Activated CD8-positive, alpha-beta memory T cell treated with anti-CD3 and anti-CD28 coated beads for 1 hour (primary cell): ENCODE measurements at places on chromosomes 16 and 17.
A peak's percentile ranks its signal among the peaks of the same experiment; 100 is the strongest.

DNA sequence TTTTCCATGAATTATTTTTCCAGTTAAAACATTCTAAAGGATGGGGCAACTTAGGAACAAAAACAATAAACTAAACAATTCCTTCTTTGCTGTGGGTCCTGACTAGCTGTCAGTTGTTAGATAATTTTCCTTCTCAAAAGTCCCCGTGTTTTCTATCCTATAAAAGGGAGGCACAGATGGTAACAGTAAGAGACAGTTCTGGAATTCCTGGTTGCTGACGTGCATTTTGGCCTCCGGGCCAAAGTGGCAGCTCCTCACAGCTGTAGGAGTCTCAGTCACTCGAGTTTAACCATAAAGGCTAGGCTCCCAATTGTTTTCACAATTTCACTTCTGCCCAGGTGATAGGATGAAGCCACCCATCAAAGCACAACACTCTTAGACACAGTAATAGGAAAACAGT is 77.0 kb upstream of the ZNF423 start:
- no peak for DNase-seq

- no peak for DNase-seq
Observed at GRCh38 chr16:54245788-54246453, 40.7 kb downstream of the IRX3 start.

- DNase-seq: no peak
Observed at GRCh38 chr17:17768424-17769088, 68.2 kb downstream of the SREBF1 start.

DNA sequence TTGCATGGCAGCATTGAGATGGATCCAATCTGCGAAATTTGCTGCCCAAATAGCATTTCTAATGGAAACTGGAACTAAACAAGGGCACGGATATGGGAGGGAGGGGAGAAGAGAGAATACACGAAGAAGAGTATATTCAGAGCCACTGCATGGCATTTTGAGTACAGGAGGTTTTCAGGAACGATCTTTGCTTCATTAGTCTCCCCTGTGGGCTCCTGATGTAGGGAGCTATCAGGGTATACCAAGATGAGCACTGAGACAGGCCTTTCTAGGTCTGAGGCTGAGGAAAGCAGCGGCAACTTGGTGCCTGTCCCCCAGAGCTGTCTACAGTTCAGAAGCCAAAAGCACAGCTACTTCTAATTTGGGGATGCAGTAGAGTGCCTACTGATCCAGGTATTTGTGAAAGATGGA is 257.7 kb upstream of the PMFBP1 start:
- no peak for DNase-seq

- DNase-seq: no peak
Observed at GRCh38 chr17:45823598-45823997, 21.1 kb upstream of the SPPL2C start.

DNA sequence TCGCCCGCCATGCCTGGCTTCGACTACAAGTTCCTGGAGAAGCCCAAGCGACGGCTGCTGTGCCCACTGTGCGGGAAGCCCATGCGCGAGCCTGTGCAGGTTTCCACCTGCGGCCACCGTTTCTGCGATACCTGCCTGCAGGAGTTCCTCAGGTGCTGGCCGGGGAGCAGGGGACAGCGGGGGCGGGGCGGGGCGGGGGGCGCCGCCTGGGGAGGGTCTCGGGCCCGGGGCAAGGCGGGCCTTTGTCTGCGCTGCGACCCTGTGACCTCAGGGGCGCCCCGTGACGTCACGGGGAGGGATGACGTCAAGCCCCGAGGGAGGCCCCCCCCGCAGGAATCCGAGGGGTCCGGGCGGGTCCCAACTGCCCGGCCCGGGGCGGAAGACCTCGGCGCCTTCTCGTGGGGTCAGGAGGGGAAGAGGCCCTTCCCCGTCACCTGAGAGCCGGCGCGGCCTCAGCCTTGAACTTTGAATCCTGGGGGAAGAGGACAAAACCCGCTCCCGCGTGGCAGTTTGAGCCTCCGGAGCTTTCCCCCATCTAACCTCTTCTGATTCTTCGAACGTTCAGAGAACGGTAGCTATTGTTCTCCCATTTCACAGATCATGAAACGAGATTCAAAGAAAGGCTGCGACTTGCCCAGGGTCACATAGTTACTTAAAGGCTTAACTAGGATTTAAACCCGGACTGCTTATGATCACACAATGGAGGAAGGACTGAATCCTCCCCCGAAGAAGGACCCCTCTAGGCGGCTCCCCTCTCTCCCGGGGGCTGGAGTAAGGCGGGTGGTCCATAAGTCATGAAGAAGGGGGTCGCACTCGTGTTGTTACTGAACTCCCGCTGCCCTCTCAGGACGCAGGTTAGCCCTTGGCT is 527 bp downstream of the TRAF4 start:
- peak; percentile 54 for DNase-seq

DNA sequence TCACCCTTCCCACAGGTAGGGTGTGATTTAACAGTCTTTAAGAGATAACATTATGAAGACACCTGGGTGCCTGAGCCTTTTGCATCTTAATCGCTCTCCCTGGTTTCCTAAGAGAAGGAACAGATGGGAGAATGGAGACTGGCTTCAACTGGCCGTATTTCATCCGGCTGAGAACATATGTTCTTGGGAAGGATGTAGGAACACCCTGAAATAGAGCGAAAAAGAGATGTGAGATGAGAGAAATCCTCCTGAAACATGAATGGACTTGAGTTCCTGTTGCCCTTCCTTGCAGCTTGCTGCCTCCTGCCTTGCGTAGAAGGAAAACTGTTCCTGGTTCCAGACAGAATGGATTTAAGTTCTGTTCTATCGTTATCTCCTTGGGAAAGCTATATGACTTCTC is 385.4 kb upstream of the RBFOX1 start:
- no peak for DNase-seq

DNA sequence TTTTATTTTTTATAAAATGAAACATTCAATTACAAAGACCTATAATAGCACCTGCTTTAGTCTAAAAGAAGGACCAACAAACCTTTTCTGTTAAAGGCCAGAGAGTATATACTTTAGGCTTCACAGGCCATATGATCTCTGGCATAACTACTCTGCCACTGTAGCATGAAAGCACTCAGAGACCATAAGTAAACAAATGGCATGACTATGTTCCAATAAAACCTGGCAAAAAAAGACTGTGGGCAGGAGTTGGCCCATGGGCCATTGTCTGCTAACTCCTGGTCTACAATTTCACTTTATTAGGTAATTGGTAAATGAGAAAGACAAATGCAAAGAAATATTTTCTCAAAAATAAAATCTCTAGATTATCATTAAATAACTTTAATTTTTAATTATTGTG is 14.9 kb downstream of the CEP112 start:
- DNase-seq: no peak

GRCh38 chr16:13767215-13767614 is 152.7 kb upstream of the ERCC4 start:
- DNase-seq: no peak

GRCh38 chr16:2121853-2122252 is 13.8 kb downstream of the PKD1 start:
- DNase-seq: no peak

DNA sequence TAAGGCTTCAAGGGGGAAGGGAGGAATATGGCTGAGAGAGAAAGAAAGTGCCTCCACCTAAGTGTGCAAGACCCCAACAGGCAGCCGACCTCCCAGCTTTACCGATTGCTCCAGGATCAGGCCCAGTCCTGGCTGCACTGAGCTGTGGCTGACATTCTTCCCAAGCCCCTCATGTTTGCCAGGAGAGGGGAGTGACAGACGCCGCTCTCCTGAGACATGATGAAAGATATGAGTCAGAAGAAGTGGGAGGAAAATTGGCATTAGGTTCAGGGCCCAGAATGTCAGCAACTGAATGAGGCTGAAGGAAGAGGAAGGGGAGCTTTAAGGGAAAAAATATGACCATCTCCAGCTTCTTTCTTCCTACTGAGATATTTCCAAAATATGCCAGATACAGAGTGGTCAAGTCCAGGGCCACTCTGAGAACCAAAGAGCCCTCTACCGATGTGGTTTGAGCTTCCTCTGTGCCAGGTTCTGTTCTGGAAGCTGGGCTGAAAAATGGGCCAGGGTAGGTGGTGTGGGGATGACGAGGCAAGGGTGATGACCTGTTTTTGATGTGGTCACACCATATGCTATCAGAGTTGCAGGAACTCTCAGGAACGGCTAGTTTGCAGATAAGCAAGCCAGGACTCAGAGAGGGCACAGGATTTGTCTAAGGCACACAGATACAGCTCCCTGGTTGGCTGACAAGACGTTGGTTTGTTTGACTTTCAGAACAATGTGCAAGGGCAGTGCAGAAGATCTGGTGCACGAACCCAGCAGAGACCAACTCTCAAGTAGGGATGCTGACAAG is 176.7 kb downstream of the SOX9 start:
- no peak for DNase-seq

GRCh38 chr16:85612191-85612800 is 826 bp upstream of the GSE1 start:
- DNase-seq: no peak

- DNase-seq: no peak
Observed at GRCh38 chr17:36525113-36525512, 9.6 kb downstream of the MYO19 start.

DNA sequence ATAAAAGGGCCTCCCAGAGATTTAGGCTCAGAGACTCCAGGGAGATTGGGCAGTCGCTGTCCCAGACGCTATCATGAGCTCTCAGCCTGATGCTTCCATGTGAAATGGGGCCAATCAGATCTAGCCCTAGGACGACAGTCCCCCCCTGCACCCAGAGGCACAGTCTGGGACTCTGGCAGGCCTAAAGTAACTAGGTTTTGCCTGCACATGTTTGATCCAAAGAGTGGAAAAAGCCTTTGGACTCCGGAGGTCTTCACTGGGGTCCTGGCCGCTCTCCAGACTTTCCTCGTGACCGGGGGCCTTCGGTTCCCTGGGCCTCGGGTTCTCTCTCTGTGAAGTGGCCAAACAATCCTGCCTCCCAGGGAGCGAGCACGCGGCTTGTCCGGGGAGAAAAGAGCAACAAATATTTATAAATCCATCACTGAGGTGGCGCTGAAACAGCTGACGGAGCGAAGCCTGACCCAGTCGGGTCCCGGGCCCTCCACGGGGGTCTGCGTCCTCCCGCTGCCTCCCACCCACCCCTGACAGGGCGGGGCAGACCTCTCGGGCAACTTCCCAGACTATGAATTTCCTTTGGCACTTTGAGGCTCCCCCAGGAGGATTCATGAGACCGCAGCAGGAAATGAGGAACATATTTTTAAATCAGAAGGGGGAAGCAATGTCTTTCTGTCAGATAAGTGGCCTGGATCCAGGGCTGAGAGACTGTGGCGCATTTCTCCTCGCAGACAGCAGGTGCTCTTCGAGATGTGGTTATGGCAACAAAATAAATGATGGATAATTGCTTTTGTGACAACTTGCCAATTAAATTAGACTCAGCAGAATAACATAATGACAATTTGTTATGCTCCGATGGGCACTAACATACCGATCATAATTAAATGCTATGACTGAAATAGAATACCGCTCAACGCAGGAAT is 38.9 kb downstream of the MRPS23 start:
- DNase-seq: no peak

DNA sequence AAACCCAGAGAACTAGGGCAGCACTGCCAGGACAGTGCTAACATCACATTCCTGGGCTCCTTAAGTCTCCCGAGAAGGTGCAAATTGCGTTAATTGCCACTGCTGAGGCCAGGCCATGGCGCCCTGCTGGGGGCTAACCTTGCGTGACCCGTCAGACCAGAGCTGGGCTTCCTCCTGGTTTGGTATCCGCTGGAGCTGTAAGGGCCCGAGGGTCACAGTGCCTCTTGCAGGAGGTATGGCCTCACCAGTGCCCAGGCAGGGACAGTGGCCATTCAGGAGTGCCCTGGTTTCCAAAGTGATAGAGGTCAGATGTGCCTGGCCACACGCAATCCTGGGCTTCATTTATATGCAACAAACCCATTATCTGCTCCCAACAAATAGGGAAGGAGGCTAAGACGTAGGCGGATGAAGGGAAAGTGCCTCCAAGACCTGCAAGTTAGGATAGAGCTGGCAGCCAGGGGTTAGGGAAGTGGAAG is 17.7 kb upstream of the ADCY9 start:
- no peak for DNase-seq

- no peak for DNase-seq
Observed at GRCh38 chr16:17152311-17152710, 318.4 kb downstream of the XYLT1 start.

DNA sequence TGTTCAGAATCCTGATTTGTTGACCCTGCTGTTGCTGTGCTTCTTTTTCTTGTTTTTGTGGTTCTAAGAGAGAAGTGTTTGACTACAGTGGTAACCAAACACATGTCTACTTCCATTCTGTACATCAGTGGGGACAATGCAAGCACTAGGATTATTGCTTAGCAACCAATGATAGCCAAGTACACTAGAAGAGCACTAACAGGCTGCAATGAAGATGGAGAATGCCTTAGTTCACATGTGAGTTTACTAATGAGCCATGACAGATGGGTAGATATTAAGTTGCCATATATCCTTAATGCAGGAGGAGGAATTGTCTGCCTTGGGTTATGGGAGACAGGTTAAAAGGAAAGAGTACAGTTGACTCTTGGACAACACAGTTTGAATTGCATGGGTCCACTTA is 8.3 kb downstream of the EFCAB5 start:
- DNase-seq: no peak

- DNase-seq: no peak
Observed at GRCh38 chr16:51048544-51048943, 102.5 kb downstream of the SALL1 start.

- DNase-seq: no peak
Observed at GRCh38 chr17:64148017-64148631, 18.2 kb upstream of the ERN1 start.

- DNase-seq: no peak
Observed at GRCh38 chr16:86669937-86670749, 91.8 kb downstream of the FOXL1 start.

GRCh38 chr16:24834459-24835335 is 11.1 kb upstream of the SLC5A11 start:
- no peak for DNase-seq

DNA sequence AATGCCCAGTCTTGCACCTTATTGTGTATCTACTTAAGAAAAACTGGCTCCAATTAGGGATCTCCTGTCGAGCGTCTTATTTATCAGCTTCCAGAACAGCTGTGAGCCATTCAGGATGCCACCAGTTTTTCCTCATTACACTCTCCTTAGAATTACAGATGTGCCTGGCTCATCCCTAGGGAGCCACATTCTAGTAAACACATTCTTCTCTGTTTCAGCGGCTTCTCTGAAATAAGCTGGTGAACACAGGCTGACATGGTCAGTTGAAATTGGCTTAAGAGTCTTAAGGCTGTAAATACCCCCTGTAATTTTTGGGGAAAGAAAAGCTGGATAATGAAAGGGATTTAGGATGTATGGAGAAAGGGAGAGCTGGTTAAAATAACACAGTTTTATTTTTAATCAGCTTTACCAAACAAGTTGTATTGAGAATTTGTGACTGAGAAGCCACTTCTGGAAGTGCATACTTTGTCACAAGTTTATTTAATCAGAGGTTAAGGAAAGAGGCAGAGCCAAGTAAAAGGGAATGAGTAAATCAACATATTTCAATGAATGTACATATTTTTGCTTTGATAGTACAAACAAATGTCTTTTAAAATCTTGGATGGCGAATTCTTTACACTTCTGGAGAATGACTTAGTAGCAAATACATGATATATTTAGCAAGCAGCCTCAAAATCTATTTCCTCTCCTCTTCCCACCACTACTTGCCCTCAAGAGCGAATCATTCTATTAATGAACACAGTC is 562.0 kb upstream of the GOT2 start:
- no peak for DNase-seq

GRCh38 chr17:78532922-78533640 is 44.1 kb downstream of the DNAH17 start:
- no peak for DNase-seq
